ENCODE measurements at places on chromosomes 2 and 18. TPM values are rescaled to one million over a fixed set of nuclear protein-coding genes. Genes with fewer than 3 reads are reported as not detected.

- DNase-seq = no peak
Measured at GRCh38 chr2:164903951-164904350, 51.4 kb downstream of the SLC38A11 start.

DNA sequence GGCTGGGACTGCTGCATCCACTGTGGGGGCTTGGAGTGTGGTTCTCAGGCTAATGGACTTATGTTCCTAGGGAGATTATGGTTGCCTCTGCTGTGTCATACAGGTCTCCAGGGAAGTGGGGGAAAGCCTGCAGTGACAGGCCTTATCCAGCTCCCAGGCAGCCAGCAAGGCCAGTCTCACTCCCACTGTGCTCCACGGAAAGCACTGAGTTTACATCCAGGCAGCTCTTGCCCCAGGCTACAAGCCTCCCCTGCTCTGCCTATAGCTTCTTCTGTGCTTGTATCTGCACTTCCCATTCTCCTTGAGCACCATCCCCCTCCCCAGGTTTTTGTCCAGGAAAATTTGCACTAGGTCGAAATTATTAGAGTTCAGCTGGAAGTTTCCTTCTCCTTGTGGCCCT, 231.9 kb downstream of the ZRANB3 start:
- no peak for DNase-seq

GRCh38 chr2:10240911-10241610, 61.6 kb upstream of the HPCAL1 start:
- DNase-seq = no peak

DNA sequence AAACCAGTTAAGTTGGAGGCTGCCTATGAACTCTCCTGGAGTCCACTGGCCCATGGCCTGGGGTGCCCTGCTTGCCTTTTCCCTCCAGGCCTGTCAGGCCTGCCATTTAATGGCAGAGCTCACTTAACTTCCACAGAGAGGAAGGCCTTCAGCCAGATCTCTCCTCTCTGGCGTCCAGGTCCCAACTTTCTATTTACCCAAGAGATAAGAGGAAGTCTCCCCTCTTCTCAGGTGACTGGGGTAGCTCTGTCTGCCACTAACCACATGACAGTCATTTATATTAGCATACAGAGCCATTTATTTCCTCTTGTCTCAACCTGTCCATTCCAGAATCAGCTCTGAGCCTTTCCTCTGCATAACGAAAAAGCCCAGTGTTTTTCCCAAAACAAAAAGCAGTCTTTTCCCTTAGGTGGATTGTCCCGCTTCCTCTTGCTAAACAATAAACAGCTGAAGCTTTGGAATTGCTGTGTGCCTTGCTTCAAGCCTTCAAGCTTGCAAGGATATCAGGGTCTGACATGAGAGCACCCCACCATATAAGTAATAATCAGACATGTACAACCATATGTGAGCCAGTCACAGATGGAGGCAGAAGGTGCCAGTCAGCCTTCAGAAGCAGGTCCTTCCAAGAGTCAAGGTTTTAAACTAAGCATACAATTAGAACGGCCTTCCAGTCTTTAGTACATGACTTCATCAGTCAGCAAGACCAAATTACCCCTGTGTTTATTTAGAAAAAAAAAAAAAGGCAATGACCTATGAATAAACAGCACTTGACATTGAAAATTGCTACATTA, 71.2 kb upstream of the STPG4 start:
- DNase-seq = no peak

DNA sequence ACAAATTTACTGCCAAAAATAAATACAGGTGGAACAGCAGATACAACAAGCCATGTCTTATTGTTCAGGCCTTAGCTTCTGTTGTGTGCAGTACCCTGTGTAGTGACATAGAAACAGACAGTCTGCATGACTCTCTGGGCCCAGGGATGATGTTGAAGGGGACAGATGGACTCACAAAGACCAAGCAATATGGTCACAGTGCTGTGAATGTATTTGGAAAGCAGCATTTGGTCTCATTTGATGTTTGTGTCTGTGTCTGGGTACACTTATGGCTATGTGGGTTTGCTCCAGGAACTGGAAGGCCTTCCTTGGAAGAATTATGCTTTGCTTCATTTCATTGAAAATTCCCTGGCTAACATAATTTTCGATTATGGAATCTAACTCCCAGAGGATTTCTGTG, 158.5 kb downstream of the CDC42EP3 start:
- no peak for DNase-seq

DNA sequence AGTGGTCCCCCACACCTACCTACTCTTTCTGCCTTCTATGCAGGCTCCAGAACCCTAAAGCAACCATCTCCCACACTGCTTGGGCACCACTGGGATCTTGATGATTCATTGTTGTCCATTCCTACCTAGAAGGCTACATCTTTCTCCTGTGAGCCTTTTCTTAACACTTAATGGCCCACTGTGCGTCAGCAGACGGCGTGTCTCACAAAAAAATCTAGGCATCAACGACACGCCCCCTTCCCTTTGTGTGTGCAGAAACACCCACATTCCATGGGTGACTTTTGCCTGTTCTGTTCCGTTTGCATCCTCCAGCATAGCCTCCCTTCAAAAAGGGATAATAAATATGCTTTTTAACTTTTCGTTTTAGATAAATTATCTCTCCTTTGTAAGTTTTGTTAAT, 99.7 kb upstream of the CYRIA start:
- no peak for DNase-seq

GRCh38 chr18:57668021-57668420, 46.4 kb upstream of the NARS1 start:
- no peak for DNase-seq

DNA sequence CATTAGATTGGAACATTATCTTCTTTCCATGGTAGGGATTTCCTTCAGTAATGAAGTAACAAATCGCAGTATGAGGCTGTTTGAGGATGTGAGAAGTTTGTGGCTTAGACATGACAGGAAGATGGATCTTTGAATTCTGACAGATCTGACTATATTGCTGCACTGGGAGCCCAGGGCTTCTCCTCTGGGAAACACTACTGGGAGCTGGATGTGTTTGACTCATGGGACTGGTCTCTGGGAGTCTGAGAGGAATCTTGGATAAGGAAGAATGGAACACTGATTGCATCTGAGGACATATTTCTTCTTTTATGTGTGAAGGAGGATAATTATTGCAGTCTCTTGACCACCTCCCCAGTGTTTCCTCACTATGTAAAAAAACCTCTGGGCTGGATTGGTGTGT, 77.2 kb upstream of the ST6GAL2 start:
- no peak for DNase-seq

GRCh38 chr2:221435171-221435570, 136.9 kb downstream of the EPHA4 start:
- DNase-seq = no peak

The MOGAT1 gene
- not detected for total RNA-seq
